ENCODE measurements at places on chromosomes 3 and 15.

DNA sequence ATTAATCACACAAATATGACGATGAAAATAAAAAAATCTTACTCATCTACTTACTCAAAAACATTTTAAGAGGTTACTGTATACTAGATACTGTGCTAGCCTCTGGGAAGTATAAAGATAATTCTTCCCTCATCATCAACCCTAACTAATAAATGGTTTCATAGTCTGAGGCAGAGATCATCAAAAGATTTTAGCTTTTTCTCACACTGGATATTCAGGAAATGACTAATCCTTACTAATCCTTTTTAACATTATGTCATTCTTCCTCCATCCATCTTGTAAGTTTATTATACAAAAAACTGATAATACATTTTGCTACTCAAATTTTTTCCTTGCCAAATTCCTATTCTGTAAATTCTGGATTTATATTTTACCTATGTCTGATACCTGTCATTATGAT lies 29.7 kb downstream of the ACAD11 start:
- no peak for DNase-seq

DNA sequence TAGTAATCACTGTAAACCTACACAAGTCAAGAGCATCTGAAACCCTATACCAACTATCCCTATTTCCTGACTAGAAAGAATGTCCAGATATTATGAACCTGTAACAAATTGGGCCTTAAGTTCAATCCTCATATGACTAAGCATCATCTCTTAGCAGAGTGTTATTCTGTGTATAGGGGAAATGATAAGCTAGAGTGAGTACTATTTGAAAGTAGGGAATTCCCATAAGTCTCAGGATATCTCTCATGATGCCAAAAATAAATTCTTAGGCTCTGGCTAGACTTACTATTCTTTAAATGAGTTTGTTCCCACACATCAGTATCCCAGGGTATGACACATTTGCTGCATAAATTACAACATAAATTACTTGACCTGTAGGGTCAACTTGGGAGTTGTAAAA lies 15.3 kb downstream of the MRPL47 start:
- DNase-seq, result no peak

DNA sequence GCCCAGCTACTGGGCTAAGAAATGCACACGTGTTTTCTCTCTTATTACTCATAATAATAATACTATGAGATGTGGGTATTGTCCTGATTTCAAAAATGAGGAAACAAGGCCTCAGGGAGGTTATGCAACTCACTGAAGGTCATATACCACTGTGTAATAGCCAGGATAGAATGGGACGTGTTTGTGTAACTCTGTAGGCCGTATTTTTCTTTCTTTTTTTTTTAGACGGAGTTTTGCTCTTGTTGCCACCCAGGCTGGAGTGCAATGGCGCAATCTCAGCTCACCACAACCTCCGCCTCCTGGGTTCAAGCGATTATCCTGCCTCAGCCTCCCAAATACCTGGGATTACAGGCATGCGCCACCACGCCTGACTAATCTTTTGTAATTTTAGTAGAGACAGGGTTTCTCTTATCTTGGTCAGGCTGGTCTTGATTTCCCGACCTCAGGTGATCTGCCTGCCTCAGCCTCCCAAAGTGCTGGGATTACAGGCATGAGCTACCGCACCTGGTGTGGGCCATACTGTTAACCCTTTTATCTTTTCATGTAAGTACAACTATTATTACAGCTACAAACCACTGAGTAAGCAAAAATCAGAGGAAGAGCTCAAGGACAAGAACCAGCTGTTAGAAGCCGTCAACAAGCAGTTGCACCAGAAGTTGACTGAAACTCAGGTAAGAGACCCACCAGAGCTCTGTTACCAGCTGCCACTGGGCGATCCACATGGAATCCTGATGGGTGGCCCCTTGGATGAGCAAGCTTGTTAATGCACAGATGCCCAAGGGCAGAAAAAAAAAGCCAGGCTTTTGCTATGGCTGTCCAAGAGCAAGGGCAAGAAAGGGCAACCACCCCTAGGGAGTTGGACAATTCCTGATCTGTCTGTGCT lies 6.7 kb downstream of the KNSTRN start:
- DNase-seq, result no peak

DNA sequence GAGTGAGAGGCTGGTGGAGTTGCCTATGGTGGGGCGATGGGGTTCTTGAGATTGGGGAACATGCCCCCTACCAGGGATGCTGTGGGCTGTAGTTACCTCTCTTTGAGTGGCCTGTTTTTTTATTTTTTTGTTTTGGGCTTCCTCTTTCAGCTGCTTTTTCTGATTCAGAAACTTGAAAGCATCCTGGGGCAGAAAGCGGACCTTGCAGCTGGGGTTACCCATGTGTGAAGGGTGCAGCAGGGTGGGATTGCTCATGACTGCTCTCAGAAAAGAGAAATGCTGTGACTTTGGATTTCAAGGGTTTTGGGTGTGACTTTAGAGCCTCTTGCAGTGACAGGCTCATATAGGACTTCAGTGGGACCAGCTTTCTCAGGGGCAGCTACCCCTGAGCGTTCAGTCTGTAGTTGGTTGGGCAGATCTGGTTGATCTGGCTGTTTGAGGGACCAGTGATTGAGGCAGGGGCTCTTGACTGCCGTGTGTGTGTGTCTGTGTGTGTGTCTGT lies 1.8 kb downstream of the LIMD1 start:
- DNase-seq, result no peak

DNA sequence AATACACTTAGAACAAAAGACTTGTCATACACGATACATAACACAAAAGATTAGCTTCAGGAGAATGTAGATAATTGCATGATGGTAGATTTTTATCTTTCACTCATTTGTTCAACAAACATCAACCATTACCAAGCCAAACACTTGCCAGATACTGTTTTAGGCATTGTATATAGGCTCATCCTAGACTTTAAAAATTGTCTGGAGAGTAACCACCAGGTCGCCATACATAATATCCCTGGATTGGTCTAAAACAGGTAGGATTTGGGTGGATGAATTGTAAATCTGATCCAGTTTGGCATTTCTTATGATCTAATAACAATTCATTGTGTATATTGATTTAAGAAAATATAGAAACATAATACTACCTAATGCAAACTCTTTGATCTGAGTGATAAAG lies 22.8 kb downstream of the GPR15 start:
- DNase-seq, result no peak

GRCh38 chr3:138148503-138148902 lies 16.3 kb upstream of the A4GNT start:
- no peak for DNase-seq

- DNase-seq, result peak; percentile 24
Observed at GRCh38 chr15:60660290-60661051, 181.5 kb upstream of the ICE2 start.

DNA sequence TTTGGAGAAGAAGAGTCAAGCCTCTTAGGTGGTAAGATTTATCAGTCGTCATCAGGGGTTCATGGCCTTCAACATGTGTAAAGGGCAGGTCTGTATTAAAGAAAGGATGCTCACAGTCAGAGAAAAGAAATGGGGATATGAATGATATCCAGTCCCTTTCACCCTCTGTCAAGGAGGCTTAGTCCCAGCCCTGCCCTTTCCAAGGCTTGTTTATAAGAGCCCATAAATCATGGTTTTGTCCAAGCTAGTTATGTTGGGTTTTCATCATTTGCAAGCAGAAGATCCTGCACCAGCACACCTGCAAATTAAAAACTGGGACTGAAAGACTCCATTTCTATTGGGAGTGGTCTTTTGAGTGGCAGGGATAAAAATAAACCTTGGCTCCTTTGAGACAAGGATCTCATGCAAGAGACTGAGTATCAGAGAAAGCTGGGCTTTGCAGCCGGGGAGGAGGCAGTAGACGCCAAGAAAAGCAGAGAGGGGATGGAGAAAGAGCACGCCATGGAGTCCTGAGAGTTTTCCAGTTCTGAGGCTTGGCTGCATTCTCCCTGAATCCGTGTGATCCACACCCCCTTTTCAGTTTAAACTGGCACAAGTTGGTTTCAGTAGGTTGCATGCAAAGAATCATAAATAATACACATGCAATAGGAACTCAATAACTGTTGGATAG lies 12.6 kb upstream of the PDIA5 start:
- no peak for DNase-seq

DNA sequence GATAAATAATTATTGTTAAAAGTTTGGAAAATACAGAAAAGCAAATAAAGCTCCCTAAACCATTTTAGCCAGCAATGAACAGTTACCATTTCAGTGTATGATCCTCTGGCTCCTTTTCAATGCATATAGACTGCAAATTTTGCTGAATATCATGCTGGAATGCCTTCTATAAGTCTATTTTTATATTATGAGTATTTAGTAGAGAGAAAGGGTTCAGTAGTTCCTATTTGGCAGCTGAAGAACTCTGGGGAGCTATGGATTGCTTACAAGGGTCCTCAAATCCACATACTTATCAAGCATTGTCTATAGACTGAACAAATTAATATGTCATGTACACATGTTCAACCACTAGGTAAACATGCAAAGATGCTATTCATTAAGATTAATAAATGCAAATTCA lies 46.1 kb downstream of the LRRC3B start:
- no peak for DNase-seq

DNA sequence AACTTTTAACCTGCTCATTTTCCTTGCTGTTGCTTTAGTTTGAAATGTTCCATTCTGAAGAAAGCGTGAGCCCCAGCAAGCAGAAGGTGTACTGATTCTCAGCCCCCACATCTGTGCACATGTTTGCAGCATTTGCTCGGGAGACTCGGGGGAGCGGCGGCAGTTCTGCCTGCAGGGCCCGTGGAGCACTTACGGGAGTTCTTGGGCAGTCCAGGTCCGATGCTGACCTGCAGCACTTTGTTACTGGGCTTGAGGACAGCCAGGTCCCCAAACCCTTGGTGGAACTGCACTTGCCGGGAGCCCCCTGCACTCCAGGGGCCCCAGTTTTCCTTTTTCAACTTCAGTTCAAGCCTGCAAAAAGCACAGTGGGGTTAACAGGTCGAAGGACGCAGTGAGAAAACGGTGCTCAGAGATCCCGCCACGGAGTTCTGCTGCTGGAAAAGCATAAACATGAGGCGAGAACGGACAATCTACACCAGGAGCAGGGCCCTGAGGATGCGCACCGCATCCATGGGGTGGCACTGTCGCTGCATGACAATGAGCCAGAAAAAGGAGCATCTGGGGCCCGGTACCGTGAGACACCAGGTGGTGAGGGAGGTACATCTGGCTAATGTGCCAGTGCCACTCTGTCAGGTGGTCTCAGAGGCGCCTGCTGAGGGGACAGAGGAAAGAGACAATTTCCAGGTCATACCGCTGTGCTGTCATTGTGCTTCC lies 45.6 kb upstream of the LDHAL6B start:
- no peak for DNase-seq

- no peak for DNase-seq
Observed at GRCh38 chr3:2441558-2441957, 342.9 kb downstream of the CNTN4 start.

GRCh38 chr3:107372506-107372905 lies 4.7 kb upstream of the CCDC54 start:
- no peak for DNase-seq

DNA sequence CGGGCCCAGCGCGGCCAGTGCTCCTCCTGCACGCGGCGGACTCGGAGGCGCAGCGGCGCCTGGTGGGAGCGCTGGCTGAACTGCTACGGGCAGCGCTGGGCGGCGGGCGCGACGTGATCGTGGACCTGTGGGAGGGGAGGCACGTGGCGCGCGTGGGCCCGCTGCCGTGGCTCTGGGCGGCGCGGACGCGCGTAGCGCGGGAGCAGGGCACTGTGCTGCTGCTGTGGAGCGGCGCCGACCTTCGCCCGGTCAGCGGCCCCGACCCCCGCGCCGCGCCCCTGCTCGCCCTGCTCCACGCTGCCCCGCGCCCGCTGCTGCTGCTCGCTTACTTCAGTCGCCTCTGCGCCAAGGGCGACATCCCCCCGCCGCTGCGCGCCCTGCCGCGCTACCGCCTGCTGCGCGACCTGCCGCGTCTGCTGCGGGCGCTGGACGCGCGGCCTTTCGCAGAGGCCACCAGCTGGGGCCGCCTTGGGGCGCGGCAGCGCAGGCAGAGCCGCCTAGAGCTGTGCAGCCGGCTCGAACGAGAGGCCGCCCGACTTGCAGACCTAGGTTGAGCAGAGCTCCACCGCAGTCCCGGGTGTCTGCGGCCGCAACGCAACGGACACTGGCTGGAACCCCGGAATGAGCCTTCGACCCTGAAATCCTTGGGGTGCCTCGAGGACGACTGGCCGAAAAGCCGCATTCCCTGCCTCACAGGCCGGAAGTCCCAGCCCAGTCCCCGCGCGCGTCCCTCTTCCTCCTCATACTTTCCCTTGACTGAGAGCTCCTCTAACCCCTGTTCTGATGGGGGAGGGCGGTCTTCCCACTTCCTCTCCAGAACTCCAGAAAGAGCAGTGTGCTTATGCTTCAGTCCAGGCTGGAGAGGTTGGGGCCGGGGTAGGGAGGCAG lies 1.4 kb upstream of the IL17RC start:
- DNase-seq, result peak; percentile 18

GRCh38 chr15:42152921-42153698 lies 3.3 kb downstream of the PLA2G4F start:
- DNase-seq, result no peak

DNA sequence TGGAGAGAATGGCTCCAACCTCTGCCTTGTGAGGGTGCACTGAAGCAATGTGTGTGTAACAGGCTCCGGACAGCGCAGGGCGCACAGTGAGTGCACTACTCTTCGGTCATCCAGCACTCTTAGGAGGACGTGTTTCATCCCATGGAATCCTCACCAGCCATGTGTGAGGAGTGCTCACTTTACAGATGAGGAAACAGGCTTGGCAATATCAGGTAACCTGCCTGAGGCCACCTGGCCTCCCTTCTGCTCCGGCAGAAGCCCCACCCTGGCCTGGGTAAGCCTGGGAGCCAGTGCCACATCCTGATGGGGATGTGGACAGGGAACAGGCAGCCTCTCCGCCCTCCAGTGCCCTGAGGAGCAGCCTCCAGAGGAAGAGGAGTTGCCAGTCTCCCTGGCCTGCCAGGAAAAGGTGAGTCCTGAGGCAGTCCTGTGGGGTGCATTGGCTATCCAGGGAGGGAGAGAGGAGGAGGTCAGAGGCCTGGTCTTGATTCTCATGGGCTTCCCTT lies 39.4 kb upstream of the LIMD1 start:
- no peak for DNase-seq

DNA sequence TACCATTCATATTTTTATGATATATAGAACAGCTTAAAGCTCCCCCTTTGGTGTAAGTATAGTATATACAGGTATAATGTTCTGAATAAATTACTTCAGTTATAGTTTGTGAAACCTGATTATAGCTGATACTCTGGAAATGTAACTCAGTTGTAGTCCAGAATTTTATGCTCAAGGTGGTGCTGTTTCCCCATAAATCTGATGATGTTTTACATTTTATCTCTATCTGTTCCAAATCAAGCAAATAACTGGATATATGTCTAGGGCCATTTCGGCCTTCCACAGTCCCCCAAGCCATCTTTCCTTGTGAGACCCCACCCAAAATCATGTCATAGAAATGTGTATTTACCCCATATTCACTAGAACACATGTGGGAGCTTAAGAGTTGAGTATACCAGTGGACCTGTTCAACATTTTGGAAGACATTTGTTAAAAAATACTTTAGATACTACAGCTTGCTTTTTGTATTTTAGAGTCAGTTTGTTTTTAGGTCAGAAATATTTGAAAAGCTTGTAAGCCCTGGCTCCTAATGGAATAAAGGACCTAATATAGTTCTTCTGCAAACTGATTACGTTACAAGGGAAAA lies 107.1 kb downstream of the ATG7 start:
- DNase-seq, result peak; percentile 74

Measured in brain microvascular endothelial cell (primary cell).